ENCODE measurements at places on chromosomes 2 and 18.
A peak's percentile ranks its signal among the peaks of the same experiment; 100 is the strongest.

DNA sequence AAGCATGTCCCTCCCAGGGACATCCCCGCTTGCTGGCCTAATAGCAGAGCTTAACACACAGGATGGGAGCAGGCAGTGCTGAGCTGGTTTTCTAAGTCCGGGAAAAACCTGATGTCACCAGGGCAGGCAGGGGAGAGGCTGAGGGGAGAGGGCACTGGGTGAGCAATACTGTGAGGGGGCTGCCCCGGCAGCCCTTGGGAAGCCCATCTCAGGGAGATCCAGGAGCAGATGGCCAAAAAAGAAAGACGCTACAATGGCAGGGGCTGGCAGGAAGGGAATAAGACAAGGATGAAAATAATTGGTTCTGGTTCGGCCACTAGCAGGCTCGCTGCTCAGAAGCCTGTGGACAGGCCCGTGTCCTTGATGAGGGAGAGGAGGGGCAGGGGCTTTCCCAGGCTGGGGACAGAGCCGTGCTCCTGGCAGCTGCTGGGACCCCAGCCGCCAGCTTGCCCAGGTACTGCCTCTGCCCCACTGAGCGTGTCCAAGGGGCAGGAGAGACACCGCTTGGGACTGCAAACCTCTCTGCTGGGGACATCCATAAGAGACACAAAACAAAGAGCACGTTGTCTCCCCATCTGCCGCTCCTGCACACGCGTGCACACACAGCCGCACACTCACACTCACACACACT is 30.2 kb downstream of the SMAD7 start:
- DNase-seq, result no peak

GRCh38 chr2:222641336-222641735 is 14.6 kb downstream of the FARSB start:
- no peak for DNase-seq

DNA sequence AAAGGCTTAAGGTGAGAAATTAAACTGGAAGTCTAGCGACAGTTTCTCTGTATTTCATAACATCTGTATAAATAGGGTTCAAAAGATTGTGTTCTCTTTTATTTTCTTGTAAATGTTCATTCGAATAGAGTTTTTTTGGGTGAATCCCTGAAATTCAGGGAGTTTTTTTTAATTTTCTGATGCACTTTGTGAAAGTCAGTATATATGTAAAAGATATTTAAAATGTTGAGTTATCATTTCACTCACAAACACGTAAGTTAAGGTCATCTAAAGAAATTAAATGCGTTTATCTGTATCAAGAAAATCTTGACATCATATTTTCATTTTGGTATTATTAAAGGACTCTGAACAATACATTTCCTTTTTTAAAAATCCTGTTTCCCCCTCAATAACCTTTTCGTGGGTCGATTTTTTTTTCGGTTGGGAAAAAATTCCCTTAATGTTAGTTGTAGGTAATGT is 3.4 kb downstream of the SP9 start:
- no peak for DNase-seq

DNA sequence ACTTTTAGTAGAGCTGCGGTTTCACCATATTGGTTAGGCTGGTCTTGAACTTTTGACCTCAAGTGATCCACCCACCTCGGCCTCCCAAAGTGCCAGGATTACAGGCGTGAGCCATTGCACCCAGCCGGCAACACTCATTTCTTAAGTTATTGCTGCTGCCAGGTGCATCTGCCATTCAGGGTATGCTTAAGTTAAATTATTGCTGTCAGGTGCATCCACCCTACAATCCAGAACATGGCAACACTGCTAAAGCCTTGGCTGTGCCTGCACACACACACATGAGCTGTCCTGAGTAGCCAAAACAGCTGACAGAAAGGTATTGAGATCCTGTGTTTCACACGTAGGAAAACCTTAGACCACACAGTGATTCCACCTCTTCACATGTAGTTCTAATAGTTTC is 148.2 kb downstream of the FAM161A start:
- no peak for DNase-seq

- no peak for DNase-seq
Observed at GRCh38 chr18:1357724-1358123, 453.1 kb downstream of the ADCYAP1 start.

GRCh38 chr2:233331536-233331935 is 22.8 kb upstream of the DGKD start:
- DNase-seq, result peak; percentile 56

GRCh38 chr2:145748927-145749326 is 1229.0 kb upstream of the ZEB2 start:
- DNase-seq, result no peak

DNA sequence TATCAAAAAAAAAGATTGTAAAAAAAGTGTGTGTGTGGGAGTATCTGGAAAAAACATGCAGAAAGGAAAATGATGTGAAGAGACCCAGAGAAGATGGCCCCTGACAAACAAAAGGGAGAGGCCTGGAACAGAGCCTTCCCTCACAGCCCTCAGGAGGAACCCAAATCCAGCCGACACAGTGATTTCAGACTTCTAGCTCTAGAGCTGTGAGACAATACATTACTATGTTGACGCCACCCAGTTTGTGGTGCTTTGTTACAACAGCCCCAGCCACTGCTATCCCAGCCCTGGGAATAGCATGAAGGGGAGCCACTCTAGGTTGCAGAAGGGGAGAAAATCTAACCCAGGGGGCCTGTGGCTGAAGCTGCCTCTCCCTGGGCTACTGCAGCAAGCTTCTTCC is 59.0 kb upstream of the ZBTB7C start:
- DNase-seq, result no peak

DNA sequence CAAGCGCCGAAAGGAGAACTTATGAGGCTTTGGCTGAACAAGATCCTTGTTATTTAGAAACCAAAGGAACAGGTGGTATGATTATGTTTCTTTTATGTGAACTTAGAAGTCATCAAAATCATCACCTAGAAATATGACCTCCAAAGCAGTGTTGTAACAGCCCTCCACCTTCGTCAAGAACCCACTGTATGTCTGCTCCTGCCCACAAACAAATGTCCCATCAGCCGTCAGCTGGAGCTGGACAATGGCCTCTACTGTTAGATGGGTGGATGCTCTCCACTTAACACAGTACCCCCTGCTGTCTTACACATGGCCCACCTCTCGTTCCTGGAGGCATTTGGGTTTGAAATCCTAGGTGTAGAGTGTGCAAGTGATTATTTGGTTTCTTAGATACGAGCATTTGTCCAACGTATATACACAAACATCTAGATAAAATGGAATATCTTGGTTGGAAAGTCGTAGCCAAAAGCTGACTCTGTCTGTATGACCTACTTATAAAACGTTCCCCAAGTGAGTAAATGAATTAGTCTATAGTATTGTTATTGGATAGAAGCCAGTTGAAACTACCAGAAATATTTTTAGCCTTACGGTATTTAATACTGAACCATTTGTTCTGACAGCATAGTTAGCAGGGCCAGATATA is 113.0 kb downstream of the CRIM1 start:
- no peak for DNase-seq

- no peak for DNase-seq
Observed at GRCh38 chr2:235027558-235028214, 75.9 kb downstream of the SH3BP4 start.

DNA sequence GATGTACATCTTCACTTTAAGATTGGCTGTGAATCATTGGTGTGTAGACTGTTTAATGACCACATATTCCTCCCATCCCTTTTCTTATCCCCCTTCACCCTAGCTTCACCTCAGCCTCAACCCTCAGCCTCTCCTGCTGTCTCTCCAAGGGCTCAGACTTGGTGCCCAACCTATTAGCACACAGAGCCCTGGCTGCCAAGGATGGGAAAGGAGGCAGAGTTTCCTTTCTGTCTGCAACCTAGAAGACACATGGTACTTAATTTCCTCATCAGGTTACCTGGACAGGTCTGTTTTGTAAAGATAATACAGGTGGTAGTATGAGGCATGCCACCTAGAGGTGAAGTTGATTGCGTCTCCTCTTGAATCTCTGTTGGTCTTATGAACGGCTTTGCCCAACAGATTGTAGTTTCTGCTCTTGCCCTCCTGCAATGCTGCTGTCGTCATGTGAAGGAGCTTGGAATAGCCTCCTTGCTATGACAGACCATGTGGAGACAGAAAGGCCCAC is 44.5 kb upstream of the RMND5A start:
- no peak for DNase-seq

GRCh38 chr2:122707224-122707824 is 951.9 kb downstream of the TSN start:
- DNase-seq, result no peak

DNA sequence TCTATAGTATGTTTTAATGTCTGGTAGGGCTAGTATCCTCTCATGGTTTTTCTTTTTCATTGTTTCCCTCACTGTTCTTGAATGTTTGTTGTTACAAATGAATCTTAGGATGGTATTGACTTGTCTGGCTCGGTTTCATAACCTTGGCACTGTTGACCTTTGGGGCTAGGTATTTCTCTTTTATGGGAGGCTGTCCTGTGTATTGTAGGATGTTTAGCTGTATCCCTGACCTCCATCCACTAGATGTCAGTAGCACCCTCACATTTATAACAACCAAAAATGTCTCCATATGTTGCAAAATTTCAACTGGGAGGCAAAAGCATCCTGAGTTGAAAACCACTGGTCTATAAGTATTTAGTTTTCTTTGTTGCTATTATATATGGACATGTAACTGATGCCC is 7.0 kb upstream of the AOX1 start:
- no peak for DNase-seq

DNA sequence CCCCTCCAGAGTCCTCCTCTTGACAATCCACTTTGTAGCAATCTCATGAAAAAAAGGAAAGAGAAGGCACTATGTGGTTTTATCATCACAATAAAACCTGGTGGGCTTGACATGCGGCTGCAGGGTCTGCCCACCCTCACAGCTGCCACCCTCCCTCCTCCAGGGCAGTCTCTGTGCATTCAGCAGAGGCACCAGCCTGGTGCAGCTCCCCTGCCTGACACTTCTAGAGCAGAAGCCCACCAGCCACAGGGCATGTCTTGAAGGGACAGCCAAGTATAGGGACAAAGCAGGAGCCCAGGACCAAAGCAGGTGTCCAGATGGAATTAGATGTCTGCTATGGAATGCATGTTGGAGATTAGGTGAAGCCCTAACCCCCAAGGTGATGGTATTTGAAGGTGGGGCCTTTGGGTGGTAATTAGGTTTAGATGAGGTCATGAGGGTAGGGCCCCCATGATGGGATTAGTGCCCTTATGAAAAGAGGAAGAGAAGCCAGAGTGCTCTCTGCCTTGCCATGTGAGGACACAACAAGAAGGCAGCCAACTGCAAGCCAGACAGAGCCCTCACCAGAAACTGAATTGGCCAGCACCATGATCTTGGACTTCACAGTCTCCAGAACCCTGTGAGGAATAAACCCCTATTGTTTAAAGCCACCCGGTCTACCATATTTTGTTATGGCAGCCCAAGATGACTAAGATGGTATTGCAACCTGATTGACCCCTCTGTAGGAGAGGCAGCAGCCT is 86.9 kb downstream of the MCFD2 start:
- no peak for DNase-seq

GRCh38 chr2:98538280-98539041 is 69.9 kb downstream of the COA5 start:
- no peak for DNase-seq

- no peak for DNase-seq
Observed at GRCh38 chr2:239378918-239379640, 21.7 kb downstream of the HDAC4 start.

DNA sequence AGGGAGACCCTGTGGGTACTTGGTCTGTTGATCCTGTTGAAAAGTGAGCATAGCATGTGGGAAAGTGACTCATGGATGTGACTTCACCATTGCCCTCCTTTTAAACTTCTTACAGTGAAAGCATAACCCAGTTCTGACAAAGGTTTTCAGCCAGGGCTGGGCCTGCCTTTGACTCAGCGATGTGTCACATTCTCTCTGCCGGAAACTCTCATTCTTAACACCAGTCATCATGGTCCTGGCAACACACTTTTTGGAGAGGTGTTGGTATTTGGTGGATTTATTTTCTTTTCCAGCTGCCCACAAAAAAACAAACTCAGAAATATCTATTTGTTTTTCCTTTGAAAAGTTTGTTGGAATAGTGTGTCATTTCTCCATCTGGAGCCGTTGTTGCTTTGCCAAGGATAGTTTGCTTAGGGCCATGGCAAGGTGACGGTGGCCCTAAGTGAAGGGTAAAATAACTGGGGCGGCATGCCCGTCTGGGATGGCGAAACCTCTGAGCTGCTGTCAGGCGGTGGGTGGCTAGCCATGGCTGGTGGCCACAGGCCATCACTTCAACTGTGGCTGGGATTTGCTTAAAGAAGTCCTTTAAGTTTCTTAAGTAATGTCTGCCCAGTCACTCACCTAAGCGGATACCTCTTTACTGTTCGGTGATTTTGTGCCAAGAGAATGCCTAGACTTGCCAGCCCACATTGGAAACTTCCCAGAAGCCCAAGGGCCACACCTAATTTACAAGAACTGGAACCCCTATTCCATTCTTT is 123.3 kb downstream of the LTBP1 start:
- DNase-seq, result no peak

DNA sequence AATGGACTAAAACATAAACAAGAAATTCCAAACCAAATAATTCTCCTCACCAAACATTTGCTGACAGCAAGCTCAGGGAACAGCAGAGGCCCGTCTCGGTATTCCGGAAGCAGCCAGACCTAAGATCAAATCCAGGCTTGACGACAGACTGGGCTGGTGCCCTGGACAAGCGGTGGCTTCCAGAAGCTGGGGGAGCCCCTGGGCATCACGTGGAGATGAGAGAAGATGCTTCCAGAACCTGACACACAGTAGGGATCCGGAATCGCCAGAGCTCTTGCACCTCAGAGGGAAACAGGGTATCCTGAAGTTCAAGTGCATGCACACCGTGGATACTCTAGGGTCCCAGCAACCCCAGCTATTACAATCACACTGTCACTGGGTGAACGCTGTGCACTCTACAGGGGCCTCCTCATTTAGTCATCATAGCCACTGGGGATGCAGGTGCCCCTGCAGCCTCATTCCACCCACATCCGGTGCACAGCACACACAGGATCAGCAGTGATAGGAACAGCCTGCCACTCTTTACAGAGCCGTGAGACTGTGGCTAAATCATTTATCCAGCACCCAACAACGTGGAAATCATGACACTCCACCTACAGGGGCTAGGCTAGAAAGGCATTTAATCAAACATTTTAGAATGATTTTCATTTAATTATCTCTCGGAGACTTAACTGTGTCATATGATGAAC is 102.6 kb downstream of the HDAC4 start:
- DNase-seq, result peak; percentile 70

GRCh38 chr2:241187101-241187917 is 1.2 kb upstream of the ANO7 start:
- DNase-seq, result no peak

DNA sequence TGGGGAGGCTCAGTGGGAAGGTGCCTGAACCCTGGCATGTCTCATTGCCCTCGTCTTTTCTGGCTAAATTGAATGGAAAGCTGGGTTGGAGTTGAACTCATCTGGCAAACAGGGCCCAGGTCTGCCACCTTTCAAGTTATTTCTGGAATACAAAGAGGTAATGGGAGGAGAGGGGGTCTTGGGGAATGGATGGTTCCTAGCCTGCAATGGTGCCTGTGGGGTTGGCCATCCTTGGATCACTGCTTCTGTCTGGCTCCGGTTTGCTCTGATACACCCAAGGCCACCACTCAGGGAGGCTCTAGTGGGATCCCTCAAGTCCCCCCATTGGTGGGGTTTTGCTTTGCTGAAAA is 45.3 kb downstream of the PSD4 start:
- DNase-seq, result no peak

- DNase-seq, result no peak
Observed at GRCh38 chr2:216658757-216659156, 25.5 kb downstream of the IGFBP2 start.
